NCI-H187 treated with DMSO at 0.1 percent for 48 hours (cell line): ENCODE measurements at places on chromosomes 3 and 15.

GRCh38 chr3:85567071-85567676, 608.4 kb downstream of the CADM2 start:
- peak; percentile 3 for DNase-seq

GRCh38 chr15:39204031-39204430, 376.8 kb upstream of the THBS1 start:
- no peak for DNase-seq

DNA sequence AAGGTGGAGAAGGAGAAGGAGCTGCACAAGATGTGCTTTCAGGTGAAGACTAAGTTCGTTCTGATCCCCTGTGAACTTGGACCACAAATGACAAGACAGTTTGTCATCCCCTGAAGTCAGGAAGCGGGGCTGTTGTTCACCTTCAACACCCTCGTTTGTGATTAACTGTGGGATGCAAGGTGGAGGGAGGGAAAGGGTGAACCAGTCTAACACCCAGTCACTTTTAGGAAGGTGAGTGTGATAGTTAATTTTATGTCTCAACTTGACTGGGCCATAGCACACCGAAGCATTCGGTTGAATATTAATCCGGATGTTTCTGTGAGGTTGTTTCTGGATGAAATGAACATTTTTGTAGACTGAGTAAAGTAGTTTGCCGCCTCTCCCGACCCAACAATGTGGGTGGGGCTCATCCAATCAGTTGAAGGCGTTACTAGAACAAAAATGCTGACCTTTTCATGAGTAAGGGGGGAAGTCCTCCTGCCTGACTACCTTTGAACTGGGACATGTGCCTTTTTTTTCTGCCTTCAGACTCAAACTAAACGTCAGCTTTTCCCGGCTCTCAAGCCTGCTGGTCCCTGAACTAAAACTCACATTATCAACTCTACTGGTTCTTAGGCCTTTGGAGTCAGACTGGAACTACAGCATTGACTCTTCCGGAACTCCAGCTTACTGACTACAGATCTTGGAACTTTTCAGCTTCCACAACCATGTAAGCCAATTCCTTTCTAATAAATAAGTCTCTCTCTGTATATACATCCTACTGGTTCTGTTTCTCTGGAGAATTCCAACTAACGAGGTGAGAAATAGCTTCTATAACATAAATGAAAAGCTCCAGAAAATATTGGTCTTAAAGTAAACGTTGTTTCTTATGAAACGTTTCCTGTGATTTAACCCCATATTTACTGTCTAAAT, 264.0 kb upstream of the SLITRK3 start:
- DNase-seq, result no peak

GRCh38 chr3:133475245-133476010, 75.6 kb downstream of the BFSP2 start:
- peak; percentile 74 for DNase-seq
